ENCODE measurements at places on chromosomes 11 and 22. TPM values are rescaled to one million over a fixed set of nuclear protein-coding genes. Genes with fewer than 3 reads are reported as not detected.

- no peak overlapping the region for H3K27ac ChIP-seq
- H3K27me3 ChIP-seq, result peaks cover 6% of the 10 kb centered on the region
- H3K36me3 ChIP-seq, result peaks cover 7% of the 10 kb centered on the region
- no peaks in the 10 kb centered on the region for H3K4me1 ChIP-seq
- no peak overlapping the region for H3K4me3 ChIP-seq
Measured at GRCh38 chr11:1211838-1212237, 11.0 kb upstream of the MUC5B start.

GRCh38 chr22:30637701-30638114, 2.1 kb downstream of the SLC35E4 start:
- peak overlapping the region; percentile 91 for H3K4me3 ChIP-seq
- H3K4me1 ChIP-seq, result peaks cover 36% of the 10 kb centered on the region
- no peak overlapping the region for H3K27ac ChIP-seq
- no peaks in the 10 kb centered on the region for H3K27me3 ChIP-seq
- no peak for DNase-seq
- peaks cover 7% of the 10 kb centered on the region for H3K36me3 ChIP-seq

- H3K4me1 ChIP-seq, result peaks cover 37% of the 10 kb centered on the region
- no peak for DNase-seq
- no peaks in the 10 kb centered on the region for H3K36me3 ChIP-seq
- no peaks in the 10 kb centered on the region for H3K27me3 ChIP-seq
- no peak overlapping the region for H3K27ac ChIP-seq
Measured at GRCh38 chr22:38208551-38208968, 6.8 kb downstream of the MAFF start.

KCNK4 gene
- not detected for total RNA-seq

SERPING1 gene
- not detected for total RNA-seq

- H3K36me3 ChIP-seq, result no peaks in the 10 kb centered on the region
- no peak overlapping the region for H3K27ac ChIP-seq
- H3K4me1 ChIP-seq, result no peaks in the 10 kb centered on the region
- no peak overlapping the region for H3K4me3 ChIP-seq
Measured at GRCh38 chr22:16806401-16806800, 18.8 kb downstream of the XKR3 start.
